Hematopoietic multipotent progenitor cell treated with erythropoietin and hydrocortisone succinate and interleukin-3 and kit ligand, for 4 days (in vitro differentiated cells): ENCODE measurements at places on chromosomes 12 and 14.
A peak's percentile ranks its signal among the peaks of the same experiment; 100 is the strongest.

GRCh38 chr14:39157491-39157890, 12.6 kb downstream of the TRAPPC6B start:
- DNase-seq, result no peak

DNA sequence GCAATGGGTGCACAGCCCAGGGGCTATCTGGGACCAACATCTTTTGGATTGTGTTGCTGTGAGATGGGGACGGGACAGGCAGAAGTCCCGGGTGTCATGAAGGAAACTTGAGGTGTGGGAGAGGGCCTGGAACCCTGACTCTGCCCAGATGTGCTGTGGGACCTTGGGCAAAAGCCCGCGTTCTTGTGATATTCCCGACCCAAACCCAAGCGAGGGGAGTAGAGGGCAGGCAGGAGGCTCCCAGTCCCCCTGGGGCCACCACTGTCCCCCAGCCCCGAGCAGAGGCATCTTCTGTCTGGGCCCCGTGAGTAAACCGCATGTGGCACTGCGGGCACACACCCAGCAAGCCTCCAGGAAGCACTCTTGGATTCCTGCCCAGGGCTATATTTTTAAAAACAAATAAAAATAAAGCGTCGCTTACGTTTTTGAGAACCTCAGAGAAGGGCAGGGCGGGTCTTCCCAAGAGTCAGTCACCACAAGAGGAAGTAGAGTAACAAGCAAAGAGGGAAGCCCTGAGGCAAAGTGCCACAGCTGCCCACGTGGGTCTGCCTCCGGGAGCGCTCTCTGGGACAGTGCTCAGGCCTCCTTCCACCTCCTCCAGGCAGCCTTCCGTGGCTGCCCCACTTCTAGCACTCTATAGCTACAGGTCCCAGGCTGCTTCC, 39.5 kb downstream of the BEGAIN start:
- peak; percentile 93 for DNase-seq

DNA sequence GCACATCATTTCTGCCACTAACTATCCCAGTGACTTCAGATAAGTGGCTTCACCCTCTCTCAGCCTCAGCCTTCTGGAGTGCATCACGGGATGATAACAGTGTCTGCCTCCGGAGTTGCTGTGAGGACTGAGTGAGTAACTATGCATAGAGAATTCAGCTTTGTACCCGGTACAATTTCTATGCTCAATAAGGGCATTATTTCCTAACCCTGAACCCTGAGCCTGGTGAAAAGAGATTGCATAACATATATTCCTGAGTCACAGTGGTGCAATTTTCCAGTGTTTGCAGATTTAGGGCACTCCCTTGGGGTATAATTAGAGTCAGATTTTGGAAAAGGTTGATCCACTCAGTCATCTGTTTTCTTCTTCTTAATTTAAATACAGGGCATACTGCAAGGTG, 181.1 kb downstream of the PTPN11 start:
- DNase-seq, result no peak

- no peak for DNase-seq
Observed at GRCh38 chr14:57244106-57244505, 24.6 kb downstream of the EXOC5 start.

GRCh38 chr12:14567351-14568162, at the start of gene PLBD1:
TSS of gene PLBD1 (minus strand) at chr12:14567883. CDS start at chr12:14567696, 187 bp downstream.
- peak; percentile 30 for DNase-seq

- DNase-seq, result no peak
Observed at GRCh38 chr14:52026901-52027300, 37.6 kb downstream of the RTRAF start.

- no peak for DNase-seq
Observed at GRCh38 chr12:118625050-118625675, 248.8 kb downstream of the SUDS3 start.

DNA sequence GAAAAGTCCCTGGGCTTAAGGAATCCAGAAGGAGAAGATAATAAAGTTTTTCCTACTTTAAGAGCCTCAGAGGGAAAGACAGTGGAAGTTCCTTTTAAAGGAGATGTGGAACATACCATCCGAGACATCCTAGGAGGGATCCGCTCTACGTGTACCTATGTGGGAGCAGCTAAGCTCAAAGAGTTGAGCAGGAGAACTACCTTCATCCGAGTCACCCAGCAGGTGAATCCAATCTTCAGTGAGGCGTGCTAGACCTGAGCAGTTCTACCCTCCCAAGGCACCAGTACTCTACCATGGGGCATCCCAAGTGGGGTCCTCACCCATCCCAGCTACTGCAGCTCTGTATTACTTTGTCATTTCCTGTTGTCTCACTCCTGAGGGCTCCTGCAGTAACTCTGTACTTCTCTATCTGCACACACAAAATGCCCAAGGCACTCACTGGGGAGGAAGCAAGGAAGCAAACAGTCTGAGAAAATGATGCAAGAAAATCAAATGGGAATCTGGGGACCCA, 3.8 kb downstream of the TINF2 start:
- no peak for DNase-seq

DNA sequence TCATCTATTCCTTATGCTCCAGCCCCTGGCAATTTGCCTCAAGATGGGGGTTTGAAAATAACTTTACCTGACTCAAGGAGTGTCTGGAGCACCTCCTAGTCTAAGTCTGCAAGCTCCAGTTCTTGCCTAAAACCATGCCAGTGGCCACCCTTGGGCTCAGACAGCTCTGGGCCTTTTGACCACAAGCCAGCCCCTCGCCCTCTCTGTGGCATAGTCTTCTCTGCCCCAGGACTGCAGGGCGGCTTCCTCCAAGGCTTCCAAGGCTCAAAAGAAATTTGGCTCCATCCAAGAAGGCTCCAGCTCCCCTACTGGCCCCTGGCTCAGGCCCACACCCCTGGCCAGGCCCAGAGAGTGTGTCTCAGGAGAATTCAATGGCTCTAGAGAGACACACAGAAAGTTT, 14.8 kb downstream of the ACVRL1 start:
- no peak for DNase-seq
